Hematopoietic multipotent progenitor cell (in vitro differentiated cells): ENCODE measurements at places on chromosomes 1 and 21.

DNA sequence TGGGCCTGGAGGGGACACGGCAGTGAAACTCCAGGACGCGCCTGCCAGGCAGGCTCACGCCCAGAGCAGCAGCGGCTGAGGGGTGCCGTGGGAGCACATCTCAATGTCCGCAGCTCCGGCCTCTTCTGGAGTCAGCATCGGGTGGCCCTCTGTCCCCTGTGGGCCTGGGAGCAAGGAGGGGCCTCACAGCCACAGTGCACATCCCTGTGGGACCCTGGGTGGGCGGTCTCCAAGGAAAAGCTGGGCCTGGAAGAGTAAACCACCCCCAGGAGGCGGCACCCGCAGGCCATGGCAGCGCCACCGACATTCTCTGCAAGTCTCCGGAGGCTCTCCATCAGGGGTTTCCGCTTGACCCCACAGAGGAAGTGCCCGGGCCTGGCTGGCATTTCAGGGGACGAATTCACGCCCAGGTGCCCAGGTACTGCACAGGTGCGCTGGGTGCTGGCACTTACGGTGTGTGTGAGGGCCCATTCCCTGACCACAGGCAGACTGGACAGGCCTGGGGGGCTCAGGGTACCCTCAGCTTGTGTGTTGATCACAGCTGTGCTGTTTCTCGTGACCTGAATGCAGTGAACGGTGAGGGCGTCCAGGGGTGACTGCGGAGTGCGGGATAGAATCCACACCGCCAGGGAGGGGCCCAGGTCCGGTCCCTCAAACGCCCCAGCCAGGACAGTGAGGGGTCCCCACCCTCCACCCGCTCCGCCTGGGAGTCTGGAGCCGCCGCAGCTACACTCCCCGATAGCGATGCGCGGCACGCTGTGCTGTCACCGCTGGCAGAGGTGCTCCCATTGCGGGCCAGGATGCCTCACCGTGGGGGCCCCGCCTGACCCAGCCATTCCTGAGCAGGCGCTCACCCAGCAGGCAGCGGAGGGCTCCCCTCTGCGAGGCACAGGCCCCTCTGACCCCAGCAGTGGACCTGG is 16.6 kb upstream of the RNF223 start:
- no peak for DNase-seq

- DNase-seq = no peak
Measured at GRCh38 chr1:52628614-52629324, 4.2 kb upstream of the SHISAL2A start.

- DNase-seq = no peak
Measured at GRCh38 chr1:245671349-245671748, 516.6 kb downstream of the KIF26B start.

GRCh38 chr1:207430602-207431001 is 23.5 kb upstream of the CR2 start:
- DNase-seq = no peak

GRCh38 chr21:22758478-22758877 is 1760.3 kb downstream of the NCAM2 start:
- DNase-seq = no peak

DNA sequence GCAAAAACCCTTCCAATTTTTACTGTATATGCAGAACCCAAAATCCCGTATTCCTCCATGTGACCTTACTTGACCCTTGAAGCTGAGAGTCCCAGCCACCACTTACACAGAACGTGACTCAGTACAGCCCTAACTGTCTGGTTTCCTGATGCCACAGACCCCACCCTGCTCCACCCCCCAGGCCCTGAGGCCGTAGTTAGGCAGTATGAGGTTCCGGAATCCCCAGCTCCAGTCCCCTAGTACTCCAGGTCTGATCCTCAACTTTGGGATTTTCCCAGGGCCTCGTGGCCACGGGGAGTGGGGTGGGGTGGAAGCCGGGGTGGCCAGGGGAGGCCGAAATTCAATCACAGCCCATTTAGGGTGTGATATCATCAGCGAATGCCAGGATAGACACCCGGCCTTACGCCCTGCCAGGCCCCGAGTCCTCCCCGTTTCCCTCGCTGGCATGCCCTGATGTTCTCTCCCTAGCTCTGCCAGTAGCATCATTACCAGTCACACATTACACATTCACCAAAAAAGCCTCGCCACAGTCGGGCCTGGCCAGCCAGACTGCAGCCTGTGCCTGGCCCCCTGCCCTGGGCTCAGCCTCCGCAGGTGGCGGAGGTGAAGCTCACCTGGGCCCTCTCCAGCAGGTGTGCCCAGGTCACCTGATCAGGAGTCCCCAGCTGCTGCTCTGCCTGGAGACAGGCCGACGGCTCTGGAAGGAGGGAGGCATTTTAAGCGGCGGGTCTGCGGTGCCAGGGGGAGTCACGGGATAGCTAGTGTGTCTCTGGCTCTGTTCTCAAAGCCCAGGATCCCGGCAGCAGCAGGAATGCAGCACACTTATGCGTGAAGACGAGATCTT is 70.8 kb downstream of the SCCPDH start:
- no peak for DNase-seq

GRCh38 chr1:214520544-214521165 is 30.7 kb downstream of the PTPN14 start:
- DNase-seq = no peak

GRCh38 chr1:232248276-232248820 is 381.6 kb downstream of the SIPA1L2 start:
- no peak for DNase-seq

DNA sequence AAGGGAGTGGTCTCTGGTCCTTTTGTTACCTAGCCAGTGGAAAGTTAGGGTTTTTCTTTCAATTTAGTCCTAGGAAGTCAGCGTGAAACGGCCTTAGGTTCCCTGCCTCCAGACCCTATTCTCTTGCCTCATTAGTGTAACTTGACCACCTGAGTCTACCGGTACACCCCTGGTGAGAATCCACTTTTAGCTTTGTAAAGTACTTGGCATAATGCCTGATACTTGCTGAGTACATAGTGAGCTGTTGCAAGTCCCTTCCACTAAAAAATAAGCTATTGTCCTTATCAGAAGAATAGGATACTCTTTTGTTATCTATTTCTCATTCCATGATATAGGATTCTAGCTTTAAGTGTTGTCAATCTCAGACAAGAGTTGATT is 228.8 kb downstream of the ST6GALNAC3 start:
- no peak for DNase-seq

- peak; percentile 72 for DNase-seq
Measured at GRCh38 chr1:42747125-42747524, 7.1 kb upstream of the CLDN19 start.

- peak; percentile 78 for DNase-seq
Measured at GRCh38 chr1:155729031-155729898, 40.4 kb downstream of the DAP3 start.

- DNase-seq = no peak
Measured at GRCh38 chr1:44296806-44297205, 58.3 kb downstream of the ERI3 start.

DNA sequence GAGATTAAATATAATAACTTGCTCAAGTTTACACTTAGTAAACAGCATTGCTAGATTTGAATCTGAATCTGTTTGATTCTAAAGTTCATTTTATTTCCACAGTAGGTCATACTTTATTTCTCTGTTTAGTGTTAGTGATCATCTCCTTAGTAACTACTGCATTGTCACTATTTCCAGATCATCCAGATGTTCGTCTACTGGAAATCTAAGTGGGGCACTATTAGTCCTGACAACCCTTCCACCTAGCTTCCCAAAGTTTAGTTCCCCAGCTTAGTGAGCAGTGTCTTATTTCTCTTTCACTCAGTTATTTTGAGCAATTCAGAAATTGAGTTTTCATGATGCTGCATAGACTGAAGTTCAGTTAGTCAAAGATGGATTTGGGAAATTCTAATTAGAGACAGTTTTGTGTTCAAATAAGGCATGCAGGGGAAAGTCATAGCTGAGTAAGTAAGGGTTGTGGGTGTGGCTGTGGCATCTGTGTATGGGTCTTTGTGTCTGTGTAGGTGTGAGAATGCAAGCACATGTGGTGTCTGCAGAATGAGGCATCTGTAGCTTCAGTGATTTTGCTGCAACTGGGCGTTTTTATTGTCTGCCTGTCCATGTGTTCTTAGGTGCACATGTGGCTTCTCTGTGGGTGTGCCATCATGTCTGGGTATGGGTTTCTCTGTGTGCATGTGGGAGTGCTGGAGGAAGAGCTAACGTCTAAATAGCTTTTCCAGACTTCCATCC is 107.3 kb downstream of the NTMT2 start:
- no peak for DNase-seq

GRCh38 chr1:168498159-168498631 is 45.6 kb downstream of the XCL2 start:
- DNase-seq = no peak

DNA sequence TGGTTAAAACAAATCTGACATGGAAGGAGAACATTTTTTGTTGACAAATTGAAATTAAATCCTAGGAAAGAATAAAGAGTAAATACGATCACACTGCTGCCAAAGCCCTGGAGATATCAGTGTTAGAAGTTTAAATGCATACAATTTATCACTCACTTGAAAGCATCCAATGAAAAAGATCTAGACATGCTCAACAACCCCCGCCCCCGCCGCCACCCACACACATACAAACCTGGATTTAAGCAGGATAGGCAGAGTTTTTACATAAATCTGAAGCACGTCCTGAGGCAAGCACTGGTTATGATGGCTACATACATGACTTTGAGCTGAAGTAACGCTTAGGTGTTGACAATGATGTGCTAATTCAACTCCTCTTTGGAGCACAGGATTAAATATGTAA is 58.5 kb downstream of the LYST start:
- no peak for DNase-seq

DNA sequence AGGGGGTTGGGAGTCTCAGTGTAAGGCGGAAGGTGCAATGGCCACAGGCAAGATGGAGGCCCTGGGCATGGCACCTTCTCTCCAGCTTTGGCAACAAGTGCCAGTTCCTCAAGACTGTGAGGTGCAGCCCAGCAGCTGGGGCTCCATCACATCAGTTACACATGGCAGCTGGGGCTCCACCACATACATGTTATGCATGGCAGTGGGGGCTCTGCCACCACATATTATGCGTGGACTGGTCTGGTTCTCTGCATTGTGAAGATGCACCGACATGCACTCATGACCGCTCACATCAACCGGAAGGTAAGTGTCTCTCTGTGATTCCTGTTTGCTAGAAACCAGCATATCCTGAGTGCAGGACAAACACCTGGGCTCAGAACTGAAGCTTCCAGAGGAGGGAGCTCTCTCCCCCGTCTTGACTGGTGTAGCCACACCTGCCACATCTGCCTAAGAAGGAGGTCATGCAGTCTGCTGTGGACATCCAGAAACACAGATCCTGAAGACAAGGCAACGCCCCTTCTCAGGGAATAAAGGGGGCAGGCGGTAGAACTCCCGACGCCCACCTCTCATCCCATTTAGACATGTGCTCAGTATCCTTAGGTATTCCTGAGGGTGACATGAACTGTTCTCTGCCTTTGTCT is 104.1 kb upstream of the TMPRSS2 start:
- DNase-seq = no peak

DNA sequence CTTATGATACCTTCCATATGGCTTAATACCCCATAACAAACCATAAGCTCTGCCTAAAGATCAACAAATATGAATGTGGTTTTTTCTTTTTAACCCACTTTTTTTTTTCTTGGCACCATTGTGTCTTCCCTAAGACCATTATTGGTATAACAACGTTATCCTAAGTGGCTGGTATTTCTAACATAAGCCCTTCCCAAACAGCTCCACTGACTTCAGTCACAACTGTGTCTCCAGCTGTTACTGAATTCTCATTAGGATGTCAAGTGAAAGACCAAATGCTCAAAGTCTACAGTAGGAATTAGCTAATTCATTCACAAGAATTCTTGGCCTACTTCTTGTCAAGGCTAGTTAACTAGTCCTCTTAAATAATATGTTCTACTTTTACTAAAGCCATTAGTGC is 4.2 kb upstream of the RXRG start:
- no peak for DNase-seq

DNA sequence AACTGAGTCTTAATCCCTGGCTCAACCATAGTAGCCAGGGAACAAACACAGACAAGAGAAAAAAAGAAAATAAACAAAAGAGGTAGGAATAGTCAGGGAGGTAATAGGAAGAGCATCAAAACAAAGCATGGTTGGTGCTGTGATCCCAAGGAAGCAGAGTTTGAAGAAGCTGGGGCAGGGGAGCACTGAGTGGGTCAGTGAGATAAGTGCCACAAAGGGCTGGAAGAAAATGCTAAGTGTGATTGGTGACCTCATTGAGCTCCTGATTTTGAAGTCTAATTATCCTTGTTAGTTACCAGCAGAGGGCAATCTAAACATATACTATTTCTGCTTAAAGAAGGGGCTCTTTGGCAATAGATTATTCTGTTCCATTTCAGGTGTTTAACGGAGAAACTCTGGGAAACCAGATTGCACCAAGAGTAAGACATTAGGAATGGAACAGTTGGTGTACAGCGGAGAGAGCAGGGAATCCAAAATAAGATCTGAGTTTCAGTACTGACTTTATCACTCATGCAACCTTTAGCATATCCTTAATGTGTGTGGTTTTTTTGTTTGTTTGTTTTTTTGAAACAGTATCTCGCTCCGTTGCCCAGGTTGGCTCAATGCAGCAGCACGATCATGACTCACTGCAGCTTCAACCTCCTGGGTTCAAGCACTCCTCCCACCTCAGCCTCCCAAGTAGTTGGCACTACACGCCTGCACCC is 30.7 kb upstream of the KIAA1614 start:
- DNase-seq = peak; percentile 56

- DNase-seq = no peak
Measured at GRCh38 chr1:9675393-9675792, 23.9 kb downstream of the PIK3CD start.

GRCh38 chr1:9361630-9362260 is 69.1 kb downstream of the SPSB1 start:
- no peak for DNase-seq

- peak; percentile 64 for DNase-seq
Measured at GRCh38 chr1:46581681-46582455, 22.2 kb downstream of the MKNK1 start.

DNA sequence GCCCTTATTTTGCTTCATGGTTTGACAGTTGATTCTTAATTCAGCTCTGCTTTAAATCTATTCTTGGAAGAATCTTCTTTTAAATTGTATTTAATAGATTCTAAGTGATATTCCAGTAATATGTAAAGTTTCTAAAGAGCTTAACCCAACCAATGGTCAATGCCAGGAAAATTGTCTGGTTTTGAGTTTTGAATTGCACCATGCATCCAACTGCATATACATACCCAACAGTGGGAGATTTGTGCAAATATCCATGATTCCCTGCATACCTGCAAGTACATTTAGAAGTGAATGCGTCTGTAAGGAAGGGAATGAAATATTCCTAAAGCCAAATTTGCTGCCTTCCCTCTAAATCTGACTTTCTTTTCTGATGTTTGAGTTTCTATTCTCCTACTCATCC is 35.8 kb upstream of the C1orf105 start:
- DNase-seq = no peak

DNA sequence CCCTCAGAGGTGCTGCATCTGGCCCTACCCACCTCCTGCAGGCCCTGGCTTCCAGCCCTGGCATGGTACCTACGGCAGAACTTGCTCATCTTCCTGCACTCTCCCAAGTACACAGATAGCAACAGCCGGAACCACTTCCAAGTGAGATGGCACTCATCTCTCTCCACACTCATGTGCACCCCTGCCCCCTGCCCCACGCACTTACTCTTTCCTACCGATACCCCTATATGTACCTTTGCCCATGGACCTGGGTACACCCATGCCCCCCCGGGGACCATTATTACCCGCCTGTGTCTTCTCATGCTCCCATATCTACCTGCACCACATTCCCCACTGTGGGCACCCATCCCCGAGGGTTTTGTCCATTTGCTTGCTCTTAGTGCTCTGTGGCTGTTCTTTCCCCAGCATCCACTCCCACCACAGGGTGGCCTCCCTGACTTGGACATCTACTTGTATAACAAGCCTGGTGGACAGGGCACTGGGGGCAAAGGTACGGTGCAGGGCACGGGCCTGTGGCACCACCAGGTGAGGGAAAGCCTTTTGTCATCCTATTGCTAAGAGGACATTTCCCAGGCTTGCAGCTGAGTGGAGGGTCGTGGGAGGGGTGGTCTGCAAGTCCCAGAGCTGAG is 14.7 kb downstream of the HYI start:
- no peak for DNase-seq
